ENCODE measurements at places on chromosomes 12 and 14.

DNA sequence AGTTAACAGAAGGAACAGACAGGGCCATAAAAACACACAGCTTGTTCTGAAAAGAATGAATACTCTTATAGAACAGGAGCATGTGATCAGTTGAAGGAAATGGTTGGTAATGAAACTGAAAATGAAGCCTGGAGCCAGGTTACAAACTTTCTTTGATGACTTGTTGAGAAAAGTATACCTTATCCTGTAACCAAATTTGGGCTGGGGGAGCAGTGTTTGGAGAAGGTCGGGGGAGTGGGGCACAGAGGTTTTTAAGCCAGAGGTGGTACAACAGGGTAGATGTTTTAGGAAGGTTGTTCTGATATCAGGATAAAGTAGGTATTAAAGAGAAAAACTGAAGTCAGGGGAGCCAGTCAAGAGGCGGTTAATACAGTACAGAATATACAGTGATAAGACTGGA lies 8.2 kb downstream of the GOLT1B start:
- DNase-seq = no peak

- DNase-seq = no peak
Measured at GRCh38 chr12:5562581-5562980, 130.7 kb downstream of the NTF3 start.

- DNase-seq = no peak
Measured at GRCh38 chr14:31568671-31569070, 7.5 kb downstream of the NUBPL start.

DNA sequence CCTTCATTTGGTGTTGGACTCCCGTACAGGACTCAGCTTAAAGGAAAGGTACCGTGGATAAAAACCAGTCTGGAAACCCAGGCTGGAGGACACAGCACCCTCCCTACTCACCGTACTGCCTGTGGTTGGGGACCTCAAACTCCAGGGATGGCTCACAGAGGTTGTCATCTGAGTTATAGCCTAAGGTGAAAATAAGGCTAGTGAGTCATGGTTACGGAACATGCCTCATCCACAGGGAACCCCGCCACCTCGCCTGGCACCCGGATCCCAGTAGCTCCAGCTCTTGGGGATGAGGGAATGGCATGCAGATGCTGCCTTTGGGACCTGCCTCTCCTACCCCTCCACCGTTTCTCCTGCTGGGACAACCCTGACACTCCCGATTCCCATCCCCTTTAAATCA lies 36.8 kb upstream of the GPR68 start:
- DNase-seq = no peak

GRCh38 chr14:101857226-101857625 lies 95.7 kb downstream of the PPP2R5C start:
- DNase-seq = no peak

DNA sequence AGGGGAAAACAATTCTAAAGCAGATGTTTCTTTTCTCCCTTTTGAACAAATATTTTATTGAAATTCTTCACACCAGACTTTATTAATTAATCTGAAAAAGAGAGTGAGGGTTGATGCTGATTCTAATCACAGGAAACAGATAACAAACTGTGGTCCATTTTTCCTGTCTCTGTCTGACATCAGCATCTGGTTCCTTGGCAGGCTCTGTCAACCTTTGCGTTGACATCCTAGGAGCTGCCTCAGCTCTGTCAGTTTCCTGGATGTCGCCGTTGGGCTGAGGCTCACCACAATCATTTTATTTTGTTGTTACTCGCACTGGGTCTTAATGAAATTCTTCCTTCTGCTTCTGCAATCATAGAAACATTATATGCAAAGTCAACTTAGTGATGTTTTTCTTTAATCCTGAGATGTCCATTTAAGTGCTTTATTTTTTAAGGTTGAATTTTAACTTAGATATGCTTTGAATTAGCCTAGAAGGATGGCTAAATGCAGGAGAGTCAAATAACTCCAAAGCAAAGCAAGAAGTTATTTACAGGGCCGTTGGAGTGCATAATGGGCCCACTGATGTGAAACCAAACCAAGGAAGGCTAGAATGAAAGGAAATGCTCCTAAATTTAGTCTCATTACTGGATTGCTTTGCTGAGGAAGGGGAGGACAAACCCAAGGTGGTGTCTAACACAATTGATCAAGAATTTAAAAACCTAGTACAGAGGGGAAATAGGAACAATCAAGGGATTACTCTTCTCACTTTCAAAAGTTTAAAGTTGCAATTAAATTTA lies 542.4 kb downstream of the FLRT2 start:
- no peak for DNase-seq

- no peak for DNase-seq
Measured at GRCh38 chr14:89108608-89109007, 284.2 kb downstream of the TTC8 start.

- no peak for DNase-seq
Measured at GRCh38 chr14:80425686-80426085, 214.4 kb upstream of the DIO2 start.

- DNase-seq = no peak
Measured at GRCh38 chr12:11765421-11765816, 115.9 kb downstream of the ETV6 start.

DNA sequence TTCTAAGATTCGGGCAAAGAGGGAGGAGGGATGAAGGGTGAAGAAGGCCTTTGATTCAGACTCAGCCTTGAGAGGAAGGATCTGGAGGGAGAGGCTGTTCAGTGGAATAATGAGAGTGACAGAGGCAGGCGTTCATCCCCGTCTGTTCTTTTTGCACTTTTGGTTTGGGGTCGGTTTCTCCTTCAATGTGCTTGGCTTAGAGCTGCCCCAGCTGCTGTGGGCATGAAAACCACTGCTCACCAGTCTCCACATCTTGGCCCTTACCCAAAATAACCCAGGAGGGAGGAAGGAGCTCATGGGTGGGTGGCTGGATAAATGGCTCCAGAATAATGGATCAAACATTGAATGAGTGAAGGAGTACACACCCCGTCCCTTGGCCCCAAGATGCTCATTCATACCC lies 261.7 kb upstream of the FKBP4 start:
- no peak for DNase-seq

DNA sequence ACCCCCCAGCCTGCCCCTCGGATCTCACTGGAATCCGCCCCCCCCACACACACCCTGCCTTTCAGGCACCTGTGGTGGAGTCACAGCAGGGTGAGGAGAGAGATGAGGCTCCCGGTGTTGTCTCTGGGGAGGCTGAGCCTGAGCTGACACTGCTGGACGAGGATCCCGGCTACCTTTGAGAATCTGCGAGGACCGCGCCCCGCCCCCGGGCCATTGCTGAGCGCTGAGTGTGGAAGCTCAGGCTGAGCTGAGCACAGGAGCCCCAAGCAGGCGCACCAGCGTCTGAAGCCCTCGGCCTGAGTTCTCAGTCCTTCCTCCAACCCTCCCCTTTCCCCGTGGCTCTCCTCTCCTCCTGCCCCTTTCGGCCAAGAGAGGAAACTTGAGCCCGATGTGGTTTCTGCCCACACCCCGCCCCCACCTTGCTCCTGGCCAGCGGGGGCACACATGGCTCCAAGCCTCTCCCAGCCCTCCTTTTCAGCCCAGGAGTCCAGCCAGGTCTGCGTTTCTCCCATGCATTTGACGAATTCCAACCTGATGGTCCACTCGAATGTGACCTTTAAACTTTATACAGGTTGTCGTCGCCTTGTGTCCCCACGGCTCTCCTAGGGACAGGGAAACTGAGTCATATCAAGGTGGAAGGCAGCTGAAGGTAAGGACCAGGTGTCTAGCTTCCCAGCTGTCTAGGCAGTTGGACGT lies at the start of gene NFE2:
NFE2 (minus strand) TSS at position 284 of the 696 bp plus-strand sequence. CDS start 5,767 bp downstream, outside the sequence.
- DNase-seq = peak; percentile 47

DNA sequence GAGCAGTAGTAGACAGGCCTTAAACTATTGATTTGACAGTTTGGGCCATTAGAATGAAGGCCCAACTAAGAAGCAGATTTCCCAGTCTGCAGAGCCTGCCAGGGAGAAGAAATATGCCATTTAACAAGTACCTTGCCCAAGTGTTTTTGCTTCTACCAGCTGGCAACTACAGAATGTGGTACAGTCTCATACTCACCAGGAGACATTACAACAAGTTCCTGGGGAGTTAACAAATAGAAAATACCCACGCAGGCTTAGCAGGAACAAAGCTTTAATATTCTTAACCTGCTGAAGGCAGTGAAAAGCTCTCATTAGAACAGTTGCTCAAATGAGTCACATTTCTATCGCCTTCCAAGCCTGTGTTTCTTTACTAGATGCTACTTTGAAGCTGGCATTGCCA lies 241.0 kb downstream of the TMEM117 start:
- no peak for DNase-seq

DNA sequence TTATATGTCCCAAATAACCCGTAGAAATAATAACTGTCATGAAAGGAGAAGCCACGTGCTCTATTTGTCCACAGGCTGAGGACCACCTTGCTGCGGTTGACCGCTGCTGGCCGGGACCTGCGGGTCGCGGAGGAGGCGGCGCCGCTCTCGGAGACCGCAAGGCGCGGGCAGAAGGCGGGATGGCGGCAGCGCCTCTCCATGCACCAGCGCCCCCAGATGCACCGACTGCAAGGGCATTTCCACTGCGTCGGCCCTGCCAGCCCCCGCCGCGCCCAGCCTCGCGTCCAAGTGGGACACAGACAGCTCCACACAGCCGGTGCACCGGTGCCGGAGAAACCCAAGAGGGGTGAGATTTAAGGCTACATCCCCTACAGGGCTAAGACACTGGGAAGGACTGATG lies 21.0 kb downstream of the RPGRIP1 start:
- DNase-seq = peak; percentile 51
